ENCODE measurements at places on chromosomes 16 and 17. TPM values are rescaled to one million over a fixed set of nuclear protein-coding genes. Genes with fewer than 3 reads are reported as not detected.

DNA sequence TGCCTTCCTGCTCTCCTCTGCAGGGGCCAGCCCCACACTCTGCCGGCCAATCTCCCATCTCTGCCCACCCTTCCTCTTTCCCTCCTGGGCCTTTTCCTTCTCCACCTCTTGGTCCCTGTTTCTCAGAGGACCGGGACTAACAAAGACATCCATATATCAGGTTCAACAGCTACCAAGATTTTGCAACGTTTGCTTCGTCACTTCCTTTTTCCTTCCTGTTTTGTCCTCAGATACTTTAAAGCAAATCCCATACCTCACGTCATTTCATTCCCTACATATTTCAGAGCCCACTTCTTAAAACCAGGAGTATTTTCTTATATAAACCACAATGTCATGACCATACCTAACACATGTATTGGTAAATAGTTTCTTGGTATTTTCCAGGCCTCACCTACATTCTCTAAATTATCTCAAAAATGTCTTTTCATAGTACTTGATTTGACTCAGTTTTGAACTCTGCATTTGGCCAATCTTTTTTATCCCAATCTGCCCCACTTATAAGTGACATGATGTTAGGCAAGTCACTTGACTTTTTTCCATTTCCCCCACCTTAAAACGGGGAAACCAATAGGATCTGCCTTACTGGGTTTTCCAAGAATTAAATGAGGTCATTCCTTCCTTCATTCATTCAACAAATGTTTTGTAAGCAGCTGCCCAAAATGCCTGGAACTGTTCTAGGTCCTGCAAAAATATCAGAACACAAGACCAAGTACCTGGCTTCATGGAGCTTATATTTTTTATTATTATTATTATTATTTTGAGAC, 7.2 kb upstream of the USP10 start:
- no peak for DNase-seq

GRCh38 chr17:67322042-67322787, 44.2 kb downstream of the PSMD12 start:
- DNase-seq, result peak; percentile 52

- peak; percentile 86 for DNase-seq
These were observed 8.6 kb upstream of the ABCC3 start for GRCh38 chr17:50626037-50626574.

Gene EPX
- 0.19 TPM for total RNA-seq

Gene NOTUM
- total RNA-seq, result not detected

GRCh38 chr16:927931-928330, 42.9 kb downstream of the LMF1 start:
- no peak for DNase-seq

GRCh38 chr17:3890878-3891219, 2.0 kb downstream of the CAMKK1 start:
- no peak for DNase-seq

Gene ABCC12
- total RNA-seq, result not detected
